ENCODE measurements at places on chromosomes 16 and 17.

- DNase-seq: peak; percentile 23
These were observed 9.3 kb downstream of the C16orf78 start for GRCh38 chr16:49382916-49383315.

DNA sequence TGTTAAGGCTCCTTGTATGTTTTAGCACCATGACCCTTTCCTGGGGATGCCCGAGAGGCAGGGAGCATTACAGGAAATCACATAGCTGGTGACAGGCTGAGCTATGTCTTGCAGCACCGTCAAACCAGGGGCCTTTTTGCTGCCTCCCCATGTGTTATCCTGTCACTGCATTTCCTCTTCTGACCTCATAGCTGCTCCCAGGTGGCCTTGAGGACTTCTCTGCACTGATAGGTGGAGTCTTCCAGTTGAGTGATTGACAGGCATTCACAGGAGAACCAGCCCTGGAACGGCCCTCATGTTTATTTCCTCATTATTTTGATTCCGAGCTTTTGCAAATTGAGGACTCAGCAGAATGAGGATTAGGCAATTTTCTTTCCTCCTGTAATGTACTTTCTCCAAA is 349.6 kb downstream of the HAPSTR1 start:
- no peak for DNase-seq

DNA sequence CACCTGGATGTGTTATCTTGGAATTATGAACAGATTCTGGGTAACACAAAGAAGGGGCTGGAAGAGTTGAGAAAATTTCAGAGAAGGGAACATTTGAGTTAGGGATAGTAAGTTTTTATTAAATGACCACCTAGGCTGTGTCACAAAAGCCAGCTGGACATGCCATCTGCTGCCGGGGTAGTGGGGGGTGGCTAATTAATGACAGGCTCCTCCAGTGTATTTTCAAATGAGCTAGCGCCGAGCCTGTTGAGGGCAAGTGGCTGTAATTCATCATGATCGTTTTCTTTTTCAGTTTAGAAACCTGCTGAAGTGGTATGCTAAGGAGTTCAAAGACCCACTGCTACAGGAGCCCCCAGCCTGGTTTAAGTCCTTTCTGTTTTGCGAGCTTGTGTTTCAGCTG is 6.2 kb downstream of the TMEM97 start:
- no peak for DNase-seq

GRCh38 chr17:30021708-30022317 is 80.4 kb downstream of the EFCAB5 start:
- DNase-seq: peak; percentile 30

DNA sequence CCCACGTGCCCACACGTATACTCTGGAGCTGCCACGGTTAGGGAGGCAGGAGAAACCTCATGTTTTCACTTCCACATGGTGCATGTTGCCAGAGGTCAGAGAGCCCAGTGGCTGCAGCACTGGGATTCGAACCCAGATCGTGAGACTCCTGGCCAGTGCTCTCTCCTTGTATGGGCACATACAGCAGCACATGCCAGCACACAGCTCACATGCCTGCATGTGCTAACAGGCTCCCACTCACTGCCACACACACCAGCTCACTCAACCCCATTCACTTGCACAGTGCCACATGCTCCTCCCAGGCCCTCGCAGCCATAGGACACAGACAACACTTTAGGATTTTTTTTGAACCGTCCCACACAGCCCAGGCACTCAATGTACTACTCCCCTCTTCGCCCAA is 49.5 kb upstream of the MRPS23 start:
- DNase-seq: no peak

- no peak for DNase-seq
These were observed 101.0 kb downstream of the HS3ST2 start for GRCh38 chr16:22915003-22915402.

DNA sequence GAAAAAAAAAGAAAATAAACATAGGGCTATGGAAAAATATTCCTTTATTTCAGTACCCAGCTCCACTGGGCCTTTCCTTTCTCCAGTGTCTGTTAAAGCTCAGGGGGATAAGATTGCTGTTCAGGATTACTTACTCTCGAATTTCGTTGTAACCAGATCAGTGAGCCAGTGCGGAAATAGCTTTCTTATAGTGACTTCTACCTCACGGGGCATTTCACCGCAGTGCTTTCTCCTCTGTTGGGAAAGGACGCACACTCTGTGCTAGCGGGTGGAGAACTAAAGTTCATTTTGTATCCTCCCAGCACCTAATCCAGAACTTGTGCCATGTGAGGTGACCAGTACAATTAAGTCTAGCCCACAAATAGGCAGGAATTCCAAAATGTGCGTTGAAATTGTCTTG is 38.3 kb downstream of the RPA1 start:
- no peak for DNase-seq

DNA sequence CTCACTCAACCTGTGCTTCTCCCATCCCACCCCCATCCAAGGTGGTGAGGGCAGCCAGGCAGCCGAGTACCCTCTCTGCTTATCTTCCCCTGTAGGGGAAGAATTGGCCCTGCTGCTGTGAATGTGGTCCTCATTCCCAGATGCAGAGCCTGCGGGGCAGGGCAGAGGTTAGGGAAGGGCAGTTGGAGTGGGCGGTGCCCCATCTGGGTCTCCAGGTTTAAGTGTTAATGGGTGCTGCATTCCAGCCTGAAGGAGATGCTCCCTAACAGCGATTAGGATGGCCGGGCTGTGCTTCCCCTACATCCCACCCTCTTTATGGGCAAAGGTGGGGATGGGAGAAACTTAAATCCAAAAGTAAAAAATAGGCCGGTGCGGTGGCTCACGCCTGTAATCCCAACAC is 12.1 kb downstream of the TMEM95 start:
- DNase-seq: no peak

DNA sequence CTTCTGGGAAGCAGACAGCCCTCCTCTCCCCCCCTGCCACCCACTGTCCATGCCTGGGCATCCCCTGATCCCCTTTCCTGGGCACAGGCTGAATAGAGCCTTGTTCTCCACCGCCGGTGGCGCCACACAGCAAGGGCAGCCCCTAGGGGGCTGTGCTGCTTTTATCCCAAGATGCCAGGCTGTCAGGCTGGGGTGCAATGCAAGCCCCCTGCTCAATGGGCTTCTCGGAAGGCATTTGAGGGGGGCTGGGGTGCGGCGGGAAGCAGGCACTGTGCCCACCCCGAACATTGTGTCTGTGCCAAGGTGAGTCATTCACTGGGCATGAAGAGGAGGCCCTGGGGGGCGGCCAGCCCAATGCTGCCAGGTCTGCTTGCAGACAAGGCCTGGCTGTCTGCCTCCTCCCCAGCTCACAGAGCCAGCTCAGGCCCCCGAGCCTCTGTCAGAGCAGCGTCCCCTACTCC is 1.5 kb upstream of the GFAP start:
- DNase-seq: no peak

GRCh38 chr17:49996121-49996494 is 1.1 kb upstream of the DLX3 start:
- DNase-seq: no peak

GRCh38 chr17:67434061-67434525 is 57.0 kb downstream of the PITPNC1 start:
- DNase-seq: no peak

GRCh38 chr17:17112628-17113200 is 70.5 kb downstream of the MPRIP start:
- DNase-seq: no peak

DNA sequence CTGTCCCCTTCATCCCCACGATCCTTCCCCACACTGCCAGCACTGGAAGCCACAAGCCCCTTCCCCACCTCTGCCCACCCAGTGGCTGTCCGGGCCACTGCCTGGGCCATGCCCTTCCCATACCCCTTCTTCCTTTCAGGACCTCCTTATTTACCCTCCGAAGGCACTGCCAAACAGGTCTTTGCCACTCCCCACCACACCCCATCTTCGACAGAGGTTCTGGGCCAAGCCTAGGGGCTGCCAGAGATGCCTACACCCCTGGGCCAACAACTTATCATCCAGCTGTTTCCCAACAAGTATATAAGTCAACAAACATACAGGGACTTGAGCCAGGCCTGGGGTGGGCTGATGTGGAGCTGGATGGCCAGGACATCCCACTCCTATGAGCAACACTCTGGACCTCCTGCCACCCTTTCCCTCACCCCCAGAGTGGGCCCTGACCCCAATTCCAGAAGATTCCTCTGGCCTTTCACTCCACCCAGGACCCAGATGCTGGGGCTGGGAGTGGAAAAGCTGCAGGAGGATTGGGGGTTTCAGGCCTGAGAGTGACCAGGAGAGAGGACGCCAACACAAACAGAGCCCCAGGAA is 1.5 kb upstream of the PPP1R1B start:
- DNase-seq: no peak

GRCh38 chr17:2138318-2138717 is 83.4 kb downstream of the HIC1 start:
- DNase-seq: no peak

DNA sequence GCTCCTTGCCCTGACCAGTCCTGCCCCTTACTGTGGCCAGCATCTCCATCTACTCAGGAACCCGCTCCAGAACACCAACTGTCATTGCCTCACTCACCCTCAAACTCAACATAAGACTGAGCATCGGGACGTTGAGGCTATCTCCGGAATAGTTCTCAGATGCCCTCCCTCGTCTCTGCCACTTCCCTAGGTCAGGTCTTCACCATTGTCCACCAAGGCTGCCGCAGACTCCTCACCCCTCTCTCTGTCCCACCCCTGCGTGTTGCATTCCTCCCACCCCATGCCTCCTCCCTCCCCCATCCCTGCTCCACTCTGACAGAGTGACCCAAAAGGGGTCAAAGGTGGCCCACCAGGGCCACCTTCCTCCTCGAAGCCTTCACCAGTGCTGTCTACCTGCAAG is 37.2 kb downstream of the C17orf67 start:
- DNase-seq: no peak

GRCh38 chr16:28623172-28623711 is 13.4 kb upstream of the SULT1A1 start:
- no peak for DNase-seq

GRCh38 chr16:56349711-56350161 is 75.6 kb downstream of the AMFR start:
- no peak for DNase-seq

DNA sequence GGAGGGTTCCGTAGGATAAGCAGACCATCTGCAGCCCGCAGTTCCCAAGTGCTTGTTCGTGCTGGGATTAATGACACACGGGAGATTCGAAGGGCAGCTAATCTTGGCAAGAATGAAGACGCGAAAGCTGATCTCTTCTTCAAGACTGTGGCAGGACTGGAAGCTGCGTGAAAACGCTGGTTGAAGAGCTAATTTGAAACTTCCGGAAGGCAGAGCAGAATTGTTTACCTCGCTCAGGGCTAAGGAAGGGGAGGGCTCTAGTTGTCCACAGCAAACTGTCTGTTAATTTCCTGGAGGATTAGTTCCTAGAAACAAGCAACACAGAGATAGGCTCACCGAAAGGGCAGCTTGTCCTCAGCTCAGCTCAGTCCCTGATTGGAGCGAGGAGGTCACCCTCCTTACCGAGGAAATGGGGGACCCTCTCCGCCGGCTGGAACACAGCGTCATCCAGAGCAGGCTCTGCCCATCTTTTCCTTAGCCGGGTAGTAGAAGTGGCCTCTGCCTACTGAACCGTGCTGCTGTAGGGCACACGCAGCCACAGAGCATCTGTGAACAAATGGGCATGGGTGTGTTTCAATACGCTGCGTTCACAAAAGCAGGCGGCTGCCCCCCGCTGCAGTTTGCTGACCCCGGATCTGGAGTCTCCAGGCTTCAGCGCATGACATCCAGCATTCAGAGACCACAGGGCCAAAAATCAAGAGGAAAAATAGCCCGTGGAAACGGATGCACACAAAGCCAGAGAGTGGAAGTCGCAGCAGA is 16.7 kb upstream of the BAIAP2 start:
- no peak for DNase-seq

DNA sequence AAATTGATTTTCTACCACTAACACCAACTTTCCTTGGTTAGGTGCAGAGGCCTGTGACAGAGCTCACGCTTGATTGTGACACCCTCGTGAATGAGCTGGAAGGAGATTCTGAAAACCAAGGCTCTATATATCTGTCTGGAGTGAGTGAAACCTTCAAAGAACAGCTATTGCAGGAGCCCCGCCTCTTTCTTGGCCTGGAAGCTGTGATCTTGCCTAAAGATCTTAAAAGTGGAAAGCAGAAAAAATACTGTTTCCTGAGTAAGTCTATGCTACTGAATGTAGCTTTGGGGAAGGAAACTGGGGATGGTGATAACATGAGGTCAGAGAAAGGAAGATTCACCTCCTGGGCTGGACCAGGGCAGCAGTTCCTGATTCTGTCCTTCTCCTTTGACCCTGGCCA is 38.3 kb downstream of the REXO5 start:
- no peak for DNase-seq

- no peak for DNase-seq
These were observed 3.6 kb downstream of the CRAMP1 start for GRCh38 chr16:1615761-1616160.

DNA sequence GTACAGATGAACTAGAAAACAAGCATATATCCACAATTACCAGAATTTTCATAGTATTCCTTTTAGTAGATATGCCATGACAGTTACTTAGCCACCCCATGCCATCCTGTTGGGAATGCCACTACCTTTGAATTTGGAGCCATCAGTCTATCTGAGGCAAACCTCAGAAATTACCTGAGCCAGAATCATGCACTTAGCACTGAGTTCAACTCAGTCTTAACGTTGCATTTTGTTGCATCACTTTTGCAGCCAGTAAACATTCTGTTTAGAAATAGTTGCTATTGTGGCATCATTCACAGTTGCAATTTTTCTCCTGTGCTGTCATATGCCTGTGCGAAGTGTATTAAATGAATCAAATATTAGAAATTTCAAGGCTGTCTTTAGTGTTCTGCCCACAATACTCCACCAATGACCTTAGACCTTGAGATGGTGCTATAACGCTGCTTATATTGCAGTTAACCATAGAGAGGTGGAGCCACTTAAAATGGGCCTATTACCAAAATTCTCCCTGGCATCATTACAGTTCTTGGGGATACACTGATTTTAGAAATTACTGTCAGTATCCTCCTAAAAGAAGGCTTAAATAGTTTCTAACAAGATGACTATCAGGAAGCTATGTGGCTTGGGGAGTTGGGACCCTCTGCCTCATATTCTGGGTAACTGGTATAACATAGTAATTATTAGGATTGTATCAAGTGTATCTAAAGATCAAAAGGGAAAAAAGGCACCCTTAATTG is 11.1 kb downstream of the PTRH2 start:
- DNase-seq: no peak

- DNase-seq: no peak
These were observed 40.4 kb upstream of the DNAH9 start for GRCh38 chr17:11557727-11558452.

GRCh38 chr16:51168755-51169154 is 17.7 kb upstream of the SALL1 start:
- no peak for DNase-seq

- no peak for DNase-seq
These were observed 65.2 kb downstream of the TNFRSF13B start for GRCh38 chr17:16906680-16907079.
